ENCODE measurements at places on chromosomes 2 and 18.

GRCh38 chr18:80068571-80069272 lies 34.5 kb downstream of the RBFA start:
- no peak for DNase-seq

- peak; percentile 68 for DNase-seq
Measured at GRCh38 chr2:36069074-36069473, 286.5 kb upstream of the CRIM1 start.

GRCh38 chr2:113877711-113878598 lies 11.9 kb upstream of the ACTR3 start:
- peak; percentile 6 for DNase-seq

- no peak for DNase-seq
Measured at GRCh38 chr2:234492717-234493485, 4.0 kb downstream of the ARL4C start.

DNA sequence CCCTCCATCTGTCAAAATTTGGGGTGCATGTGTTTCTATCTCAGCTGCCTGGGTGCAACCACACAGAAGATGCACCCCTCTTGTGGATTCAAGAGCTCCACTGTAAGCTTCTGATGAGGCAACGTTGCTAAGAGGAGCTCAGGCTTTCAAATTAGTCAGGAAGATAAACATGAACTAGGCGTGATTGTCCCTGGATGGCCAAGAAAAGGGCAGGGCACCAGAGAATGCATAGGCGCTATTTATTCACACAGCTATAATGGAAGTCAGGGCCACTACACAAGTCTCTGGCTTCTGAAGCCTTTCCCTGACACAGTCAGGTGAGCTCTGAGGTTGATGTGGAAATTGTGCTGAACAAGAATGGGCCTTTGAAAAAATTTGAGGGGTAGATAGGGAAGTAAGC lies 1466.0 kb upstream of the CELF4 start:
- DNase-seq: no peak

DNA sequence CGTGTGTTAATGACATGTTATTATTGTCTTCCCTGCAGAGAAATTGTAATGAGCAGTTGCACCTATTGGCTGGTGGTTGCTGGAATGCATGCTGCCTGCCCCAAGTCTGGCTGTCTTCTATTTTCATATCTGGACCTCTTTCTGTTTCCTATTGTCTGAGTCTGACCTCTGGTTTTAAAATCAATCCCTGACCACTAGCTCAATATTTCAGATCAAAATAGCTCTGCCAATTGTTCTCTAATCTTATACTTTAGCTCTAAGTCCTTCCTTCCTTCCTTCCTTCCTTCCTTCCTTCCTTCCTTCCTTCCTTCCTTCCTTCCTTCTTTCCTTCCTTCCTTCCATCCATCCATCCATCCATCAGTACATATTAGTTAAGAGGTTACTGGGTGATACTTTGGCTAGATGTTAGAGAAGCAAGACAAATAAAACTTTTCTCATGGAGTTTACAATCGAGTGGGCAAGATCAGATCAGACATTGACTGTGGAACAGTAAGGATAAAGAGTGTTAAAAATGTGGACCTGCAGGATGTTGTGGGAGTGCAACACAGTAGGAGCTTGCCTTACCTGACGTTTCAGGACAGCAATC lies 417.1 kb downstream of the SOCS6 start:
- DNase-seq: no peak

DNA sequence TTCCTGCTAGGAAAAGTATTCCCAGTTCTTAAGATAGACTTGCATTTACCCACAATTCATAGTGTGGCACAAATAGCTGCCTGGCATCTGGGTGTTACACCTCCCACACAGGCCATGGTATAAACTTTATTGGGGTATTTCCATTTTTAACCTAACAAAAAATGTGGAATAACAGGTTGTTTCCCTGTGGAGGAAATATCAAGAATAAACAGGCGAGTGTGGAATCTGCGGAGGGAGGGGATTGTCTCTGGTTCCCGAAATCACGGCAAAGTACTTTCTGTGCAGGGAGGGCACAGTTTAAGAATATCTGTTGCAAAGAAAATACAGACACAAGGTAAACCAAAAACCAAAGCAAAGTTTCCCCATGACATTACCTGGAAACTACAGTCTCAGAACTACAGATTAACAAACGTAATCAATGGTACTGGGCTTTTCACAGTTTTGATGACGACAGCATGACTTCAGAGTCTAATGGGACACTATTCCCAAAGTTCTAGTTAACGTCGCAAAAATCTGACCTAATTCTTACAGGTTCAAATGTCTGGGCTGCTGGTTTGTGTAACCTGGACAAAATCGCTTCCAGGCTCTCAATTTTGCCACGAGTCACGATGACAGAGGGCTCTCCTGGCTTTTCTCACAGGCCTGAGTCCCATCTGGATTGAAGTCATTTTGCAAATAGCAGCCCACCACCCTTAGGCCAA lies 1.4 kb downstream of the STARD7 start:
- DNase-seq: no peak

DNA sequence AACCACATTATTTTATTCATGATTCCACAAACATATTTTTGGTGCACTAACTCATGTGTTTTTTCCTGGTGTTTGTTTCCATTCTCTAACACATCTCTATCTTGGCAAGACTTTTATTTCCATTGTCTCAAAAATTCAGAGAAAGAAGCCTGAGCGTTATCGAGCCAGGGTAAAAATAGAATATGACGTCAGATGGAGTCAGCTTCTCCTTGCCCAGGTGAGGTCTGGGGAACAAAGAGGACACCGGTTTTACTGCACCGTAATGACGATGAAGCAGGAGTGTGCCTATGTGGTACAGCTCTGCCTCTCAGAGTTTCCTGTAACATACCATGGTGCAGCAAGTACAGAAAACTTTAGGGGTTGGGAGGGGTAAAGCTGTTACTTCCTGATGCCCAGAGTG lies 661.6 kb downstream of the PLCL1 start:
- no peak for DNase-seq

DNA sequence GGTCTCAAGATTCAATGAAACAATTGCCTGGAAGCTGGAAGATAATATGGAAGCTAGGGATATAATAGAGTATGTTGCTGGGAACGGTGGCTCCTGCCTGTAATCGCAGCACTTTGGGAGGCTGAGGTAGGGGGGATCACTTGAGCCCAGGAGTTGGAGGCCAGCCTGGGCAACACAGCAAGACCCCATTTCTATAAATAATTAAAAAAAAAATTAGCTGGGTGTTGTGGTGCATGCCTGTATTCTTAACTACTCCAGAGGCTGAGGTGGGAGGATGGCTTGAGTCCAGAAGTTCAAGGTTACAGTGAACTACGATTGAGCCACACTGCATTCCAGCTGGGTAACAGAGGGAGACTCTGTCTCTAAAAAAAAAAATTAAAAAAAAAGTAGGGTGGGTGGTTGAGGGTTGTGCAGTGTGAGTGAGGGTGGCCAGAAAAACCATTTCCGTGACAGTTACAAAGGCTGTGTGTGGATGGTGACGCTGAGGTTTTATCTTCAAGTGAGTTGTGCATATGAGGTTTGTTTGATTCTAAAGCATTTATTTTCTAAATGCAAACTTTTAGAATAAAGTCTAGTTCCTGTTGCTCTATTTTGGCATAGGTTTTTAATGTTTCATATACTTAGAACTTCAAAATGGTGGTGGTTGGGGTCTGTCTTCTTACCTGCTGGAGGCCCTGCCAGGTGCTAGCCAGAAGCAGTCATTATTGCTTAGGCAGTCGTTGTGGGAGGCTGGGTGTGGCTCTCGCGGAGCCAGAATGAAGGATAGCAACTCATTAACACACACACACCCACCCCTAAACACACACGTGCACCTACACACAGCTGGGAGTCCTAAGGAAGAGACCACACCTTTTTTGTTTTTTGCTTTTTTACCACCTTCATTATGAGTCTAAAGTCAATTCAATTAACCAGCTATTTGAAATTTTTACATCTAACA lies 4.7 kb upstream of the IL1R2 start:
- DNase-seq: no peak

DNA sequence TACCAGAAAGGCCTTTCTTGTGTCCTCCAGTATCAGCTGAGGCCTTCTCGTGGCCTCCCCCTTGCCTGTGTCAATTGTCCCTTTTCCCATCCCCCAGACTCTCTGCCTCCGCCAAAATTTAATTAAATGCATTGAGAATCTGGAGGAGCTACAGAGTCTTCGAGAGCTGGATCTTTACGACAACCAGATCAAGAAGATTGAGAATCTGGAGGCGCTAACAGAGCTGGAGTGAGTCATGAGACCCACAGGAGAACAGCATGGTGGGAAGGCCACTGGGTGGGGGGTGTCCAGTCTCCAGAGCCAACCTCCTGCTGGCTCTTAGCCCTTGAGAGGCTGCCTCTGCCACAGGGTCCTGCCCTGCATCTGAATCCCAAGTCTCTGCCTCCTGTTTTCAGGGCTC lies 8.8 kb downstream of the PPP1R7 start:
- no peak for DNase-seq

DNA sequence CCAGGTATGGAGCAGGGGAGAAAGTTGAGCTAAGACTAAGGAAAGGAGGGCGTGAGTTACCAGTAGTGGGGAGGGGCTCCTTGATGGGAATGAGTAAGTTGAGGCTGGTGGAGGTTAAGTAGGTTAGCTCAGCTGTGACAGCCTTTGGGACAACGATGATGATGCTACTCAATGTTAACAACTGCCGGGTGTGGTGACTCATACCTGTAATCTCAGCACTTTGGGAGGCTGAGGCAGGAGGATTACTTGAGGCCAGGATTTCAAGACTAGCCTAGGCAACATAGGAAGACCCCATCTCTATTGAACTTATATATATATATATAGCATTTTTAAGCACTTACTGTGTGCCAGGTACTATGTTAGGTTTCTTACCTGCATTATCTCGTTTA lies 48.4 kb downstream of the HK2 start:
- no peak for DNase-seq

DNA sequence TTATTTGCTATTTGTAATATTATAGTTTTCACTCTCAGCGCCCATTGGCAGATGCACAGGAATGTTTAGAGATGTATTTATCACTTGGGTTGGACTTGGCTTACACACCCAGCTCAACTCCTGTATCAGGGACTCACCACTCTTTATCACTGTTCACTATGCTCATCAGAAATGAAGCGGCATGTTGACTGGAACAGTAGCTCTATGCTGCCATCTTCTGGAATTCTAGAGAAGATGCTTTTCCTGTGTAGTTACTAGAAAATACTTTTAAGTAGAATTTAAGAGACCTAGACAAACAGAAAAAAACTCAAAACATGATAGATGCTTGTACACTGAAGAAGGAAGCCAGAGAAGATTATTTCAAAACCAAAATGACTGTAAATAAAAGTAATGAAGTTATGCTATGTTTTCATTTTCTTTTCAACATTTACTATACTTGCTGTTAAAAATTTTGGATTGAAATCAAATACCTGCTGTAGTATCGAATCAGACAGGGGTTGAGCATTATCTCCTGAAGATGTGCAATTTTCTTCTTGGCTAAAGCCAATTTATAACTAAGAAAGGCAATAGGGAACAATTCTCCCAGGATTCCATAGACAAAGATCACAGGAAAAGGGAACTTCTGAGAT lies 47.4 kb upstream of the NXPH2 start:
- peak; percentile 86 for DNase-seq

DNA sequence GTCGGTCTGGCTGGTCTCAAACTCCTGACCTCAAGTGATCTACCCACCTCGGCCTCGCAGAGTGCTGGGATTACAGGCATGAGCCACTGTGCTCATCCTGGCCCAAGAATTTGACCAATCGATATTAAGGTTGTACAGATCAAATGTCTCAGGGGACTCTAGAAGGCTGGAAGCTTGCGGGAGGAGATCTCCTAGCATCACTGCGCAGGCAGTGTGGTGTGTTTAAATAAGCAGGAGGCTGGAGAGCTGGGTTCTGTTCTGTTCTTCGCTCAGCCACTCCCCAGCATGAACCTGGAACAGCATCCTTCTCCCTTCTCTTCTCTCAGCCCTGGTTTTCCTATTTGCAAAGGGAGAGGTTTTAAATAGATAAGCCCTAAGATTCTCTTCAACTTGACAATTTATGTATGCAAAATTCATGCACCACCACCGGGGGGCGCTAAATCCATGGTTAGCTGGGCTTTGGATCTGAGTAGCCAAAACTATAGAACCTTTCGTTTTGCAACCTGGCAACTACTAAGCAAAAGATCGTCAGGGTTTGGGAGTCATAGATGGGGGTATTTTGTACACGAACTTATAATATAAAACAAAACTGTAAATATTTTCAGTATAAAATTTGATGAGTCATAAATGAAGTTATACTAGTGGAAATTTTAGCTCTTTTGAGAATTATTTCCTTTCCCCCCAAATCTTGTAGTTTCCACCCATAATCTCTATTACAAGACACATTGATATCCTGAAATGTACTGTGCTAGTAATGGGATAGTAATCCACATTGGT lies 60.6 kb downstream of the SLC16A14 start:
- DNase-seq: peak; percentile 3

DNA sequence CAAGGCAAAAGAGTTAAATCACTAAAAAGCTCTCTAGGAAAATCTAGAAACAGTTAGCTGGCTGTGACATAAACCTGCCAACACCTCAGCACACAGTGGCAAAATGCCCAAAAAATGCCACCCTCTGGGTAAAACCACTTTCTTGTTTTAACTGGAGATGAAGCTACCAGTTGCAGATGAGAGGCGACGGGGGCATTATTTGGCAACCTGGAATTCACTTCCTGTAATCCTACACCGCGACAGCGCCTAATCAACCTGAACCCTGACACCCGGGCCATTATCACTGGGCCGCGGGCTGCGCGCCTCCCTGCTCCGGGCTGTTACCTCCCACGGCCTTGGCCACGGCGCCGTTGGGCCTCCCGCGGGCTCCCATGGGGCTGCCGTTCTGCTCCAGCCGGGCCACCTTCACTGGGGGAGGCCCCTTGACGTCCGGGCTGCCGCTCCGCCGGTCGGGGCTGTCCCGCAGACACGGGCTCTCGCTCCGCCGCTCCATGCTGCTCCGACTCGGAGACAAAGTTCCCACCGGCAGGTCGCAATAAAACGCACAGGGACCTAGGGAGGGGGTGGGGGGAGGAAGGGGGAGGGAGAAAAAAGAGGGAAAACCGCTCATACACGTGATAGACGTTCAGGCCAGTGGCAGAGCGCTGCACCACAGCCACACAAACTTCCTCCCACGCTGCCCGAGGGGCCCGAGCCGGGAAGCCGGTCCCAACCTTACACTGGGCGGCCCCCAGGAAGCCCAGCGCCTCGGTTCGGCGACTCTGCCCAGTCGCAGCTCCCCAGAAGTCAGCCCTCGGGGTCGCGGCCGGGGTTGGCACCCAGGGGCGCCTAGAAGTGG lies 2.0 kb downstream of the SATB2 start:
- DNase-seq: peak; percentile 79

DNA sequence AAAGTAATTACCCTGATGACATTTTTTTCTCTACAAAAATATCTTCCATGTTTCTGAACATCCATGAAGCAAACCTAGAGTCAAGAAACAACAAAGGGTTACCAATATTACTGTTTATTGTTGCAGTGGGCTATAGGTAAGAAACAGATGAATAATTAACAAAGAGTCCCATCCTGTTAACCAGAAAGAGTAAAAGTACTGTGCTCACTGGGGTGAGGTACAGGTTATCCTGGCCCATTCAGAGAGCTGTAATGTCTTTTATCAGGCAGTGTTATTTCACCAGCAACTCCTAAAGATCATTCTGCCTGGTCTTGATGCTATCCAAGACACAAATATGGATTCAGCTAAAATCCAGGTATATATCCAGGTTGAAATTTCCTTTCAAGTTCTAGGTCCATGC lies 754.9 kb downstream of the SATB2 start:
- no peak for DNase-seq
